ENCODE measurements at places on chromosomes 6 and 20.

GRCh38 chr6:113873043-113873667, 16.0 kb downstream of the MARCKS start:
- DNase-seq, result no peak

DNA sequence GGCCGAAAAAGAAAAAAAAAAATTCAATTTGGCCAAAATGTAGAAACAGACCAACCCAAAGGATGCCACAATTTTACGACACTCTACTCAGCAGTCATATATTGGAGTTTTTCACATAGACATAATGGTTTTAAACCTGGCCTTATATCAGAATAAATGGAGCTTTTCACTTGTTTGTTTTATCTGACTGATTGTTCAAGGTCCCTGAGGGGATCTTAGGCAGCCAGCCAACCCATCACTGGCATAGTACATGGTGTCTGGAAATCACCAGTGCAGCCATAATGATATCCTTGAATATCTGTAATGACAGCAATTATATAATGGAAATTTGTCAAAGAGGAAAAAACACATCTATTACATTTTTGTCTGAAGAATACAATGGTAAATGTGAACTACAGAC, 96.9 kb downstream of the PRSS35 start:
- no peak for DNase-seq

- no peak for DNase-seq
These were observed 28.7 kb downstream of the OLIG3 start for GRCh38 chr6:137465378-137466009.

DNA sequence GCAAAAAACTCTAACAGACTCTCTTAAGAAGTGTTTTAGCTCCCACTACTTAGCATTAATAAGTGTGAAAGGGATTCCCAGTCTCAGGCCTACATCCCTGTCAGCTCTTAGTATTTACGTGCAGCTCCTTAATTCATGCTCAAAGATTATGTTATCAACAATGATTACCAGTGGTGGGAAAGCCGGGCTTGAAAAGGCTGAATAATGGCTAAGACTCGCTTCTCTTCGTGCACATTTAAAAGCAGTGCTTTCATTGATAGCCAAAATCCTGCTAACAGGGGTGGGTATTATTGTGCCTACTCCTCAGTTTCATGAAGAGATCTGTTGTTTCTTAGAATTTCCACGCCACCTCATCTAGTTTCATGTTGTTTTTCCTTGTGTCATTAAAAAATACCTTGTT, 518.8 kb downstream of the GRIK2 start:
- DNase-seq, result no peak

DNA sequence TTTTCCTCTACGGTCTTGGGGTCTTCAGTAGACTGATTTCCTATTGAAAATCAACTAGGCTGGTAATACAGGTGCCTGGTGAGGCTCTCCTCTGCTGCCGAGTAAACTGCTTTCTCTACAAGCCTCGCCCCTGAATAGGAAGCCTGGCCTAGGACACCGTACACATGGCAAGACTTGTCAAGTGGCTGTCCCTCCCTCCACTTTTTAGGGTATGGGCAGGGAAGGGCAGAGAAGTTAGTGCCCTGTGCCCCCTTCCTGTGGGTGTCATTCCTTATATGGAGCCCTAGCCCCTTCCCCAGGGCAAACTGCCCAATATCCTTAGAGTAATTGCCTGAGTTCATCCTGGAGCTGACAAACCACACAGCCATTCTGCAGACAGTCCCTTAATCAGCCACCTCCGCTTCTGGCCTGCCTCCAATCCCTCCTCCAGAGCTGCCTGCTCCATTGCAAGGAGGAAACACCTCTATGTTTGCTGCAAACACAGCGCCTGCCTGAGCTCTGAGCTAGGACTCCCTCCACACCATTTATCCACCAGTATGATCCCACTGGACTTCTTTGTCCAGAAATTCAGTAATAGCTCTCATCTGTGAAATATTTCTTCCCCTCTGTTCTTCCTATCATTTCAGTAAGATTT, 93.1 kb downstream of the CHD6 start:
- DNase-seq, result no peak

GRCh38 chr6:166520905-166521834, 65.3 kb downstream of the RAMACL start:
- no peak for DNase-seq

DNA sequence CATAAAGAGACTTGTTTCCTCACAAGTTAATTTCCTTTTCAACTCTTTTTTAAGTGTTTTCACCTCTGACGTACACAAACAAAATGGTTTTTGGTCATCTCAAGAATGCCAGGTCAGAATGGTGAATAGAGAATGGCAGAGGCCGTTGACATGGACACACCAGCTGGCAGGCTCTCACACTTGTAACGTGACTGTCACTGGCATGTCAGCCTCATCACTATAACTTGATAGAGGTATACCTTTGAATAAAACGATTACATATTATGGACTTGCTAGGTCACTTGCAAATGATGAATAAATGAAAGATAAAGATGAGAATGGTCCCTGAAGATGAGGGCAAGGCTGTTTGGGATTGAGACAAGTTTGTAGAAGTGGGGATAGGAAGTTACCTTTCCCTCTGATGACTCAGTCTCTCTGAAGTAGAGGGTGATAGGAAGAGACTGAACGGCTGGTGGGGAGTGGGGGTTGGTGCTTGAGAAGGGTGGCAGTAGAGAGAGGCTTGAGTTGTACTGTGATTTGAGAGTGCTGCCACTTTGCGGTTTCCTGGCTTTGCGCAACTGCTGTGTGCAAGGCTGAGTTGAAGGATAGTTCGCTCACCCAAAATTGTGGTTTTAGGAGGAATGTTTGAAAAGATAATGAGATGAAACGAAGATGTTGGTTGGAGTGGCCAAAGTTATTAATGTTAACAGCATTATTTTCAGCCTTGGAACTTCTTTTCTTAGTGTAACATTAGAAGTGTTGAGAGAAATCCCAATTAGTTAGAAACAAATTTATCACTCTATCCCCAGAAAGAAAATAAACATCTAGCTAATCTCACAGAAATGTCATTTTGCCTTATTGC, 30.3 kb downstream of the TBPL1 start:
- DNase-seq, result no peak

GRCh38 chr6:147077251-147077650, 127.0 kb upstream of the STXBP5 start:
- no peak for DNase-seq

- no peak for DNase-seq
These were observed 44.9 kb upstream of the JAG1 start for GRCh38 chr20:10718661-10719060.

- no peak for DNase-seq
These were observed 538 bp downstream of the FERMT1 start for GRCh38 chr20:6122111-6122872.

GRCh38 chr20:1660246-1660645, 2.7 kb upstream of the SIRPG start:
- DNase-seq, result no peak

DNA sequence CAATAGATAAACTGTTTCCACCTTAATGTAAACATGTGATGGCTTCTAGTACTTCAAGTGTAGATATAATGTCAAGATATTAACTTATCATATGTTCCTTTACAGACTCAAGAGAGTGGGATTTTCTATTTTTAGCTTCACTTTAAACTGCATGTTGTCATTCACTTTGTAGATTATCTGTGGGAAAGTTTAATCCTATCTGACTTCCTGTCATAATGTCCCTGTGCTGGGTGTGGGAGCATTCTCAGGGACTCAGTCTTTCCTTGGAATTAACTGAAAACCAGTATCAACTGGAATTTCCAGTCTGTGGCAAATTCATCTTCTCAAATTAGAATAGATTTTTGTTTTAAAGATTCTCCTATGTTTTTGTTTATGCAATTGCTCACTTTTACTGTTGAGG, 226.1 kb upstream of the FERMT1 start:
- DNase-seq, result no peak

DNA sequence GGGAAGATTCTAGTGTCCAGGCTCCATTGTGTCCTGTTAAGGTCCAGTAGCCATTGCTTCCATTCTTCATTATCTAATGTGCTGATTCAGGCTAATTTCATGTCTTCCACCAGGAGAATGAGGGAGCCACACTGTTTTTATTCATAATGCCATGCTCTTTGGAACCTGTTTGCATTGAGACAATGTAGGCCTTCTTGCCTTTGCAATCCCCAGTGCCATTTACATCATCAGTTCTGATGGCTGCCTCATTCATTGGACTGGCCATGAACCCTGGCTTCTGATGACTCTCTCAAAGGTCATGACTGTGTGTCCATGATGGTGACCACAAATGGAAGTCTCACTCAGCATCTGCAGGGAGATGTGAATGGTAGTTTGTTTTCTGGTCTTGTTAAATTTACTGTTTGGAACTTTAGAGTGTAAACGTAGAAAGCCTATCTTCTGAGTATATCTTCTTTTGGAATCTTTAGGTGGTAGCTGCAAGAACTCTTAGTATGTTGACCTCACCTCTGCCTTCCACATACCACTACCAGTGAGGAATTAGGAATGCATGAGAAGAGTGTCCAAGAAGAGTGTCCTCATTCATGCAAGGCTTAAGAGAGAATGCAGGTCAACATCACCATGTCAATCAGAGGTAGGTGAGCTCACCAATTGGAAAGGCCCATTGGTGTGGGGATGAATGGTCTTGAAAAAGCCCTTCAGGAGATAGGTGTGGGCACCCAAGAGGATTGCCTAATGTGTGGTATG, 42.9 kb upstream of the ZFP64 start:
- DNase-seq, result no peak

GRCh38 chr6:100484474-100484873, 19.8 kb upstream of the SIM1 start:
- DNase-seq, result no peak

DNA sequence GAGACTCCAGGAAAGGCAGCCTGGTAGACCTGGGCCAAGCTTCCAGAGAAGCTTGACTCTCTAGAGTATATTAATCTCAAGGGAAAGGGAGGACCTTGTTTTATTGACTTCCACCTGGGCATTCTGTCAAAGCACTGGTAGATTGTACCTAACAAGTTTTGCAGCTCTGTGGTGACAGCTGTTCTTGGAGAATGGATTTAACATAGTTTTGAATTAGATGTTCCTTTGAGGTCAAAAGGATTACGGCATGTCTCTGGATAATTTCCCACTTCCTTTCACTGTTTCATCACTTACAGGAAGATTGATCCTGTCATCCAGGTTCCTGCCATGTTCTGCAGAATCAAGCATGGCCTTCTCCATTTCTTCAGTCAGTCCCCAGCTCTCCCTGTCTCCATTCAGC, 246.0 kb downstream of the PHACTR1 start:
- DNase-seq, result no peak

DNA sequence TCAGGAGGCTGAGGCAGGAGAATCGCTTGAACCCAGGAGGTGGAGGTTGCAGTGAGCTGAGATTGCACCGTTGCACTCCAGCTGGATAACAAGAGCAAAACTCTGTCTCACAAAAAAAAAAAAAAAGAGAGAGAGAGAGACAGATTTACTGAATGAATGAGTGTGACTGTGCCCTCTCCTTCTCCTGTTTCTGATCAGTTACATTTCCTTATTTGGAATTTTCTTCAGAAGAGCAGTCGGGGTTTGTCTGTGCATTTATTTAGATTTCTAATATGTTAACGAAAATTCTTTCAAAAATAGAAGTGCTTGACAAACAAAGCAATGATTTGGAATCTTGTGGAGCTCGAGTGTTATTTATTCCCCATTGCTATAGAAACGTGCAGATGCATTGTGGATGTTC, 6.4 kb upstream of the LRRN4 start:
- DNase-seq, result no peak

DNA sequence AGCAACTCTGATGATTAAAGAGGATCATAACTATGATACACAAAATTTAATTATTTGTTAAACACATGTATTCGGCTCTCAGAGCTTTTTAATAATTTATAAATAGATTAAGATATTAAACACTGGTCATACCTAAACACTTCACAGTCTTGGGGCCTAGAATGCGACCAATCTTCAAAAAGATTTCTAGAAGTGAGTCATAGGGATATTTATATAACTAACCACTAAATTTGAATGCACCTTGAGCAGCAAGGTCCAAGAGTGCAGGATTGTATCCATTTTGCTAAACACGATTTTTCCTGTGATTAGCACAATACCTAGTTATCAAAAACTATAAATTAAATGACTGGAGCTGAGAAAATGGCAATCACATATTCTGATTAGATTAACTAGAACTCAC, 709.3 kb downstream of the EPHA7 start:
- DNase-seq, result no peak

GRCh38 chr6:169263374-169263773, 9.7 kb upstream of the THBS2 start:
- no peak for DNase-seq

DNA sequence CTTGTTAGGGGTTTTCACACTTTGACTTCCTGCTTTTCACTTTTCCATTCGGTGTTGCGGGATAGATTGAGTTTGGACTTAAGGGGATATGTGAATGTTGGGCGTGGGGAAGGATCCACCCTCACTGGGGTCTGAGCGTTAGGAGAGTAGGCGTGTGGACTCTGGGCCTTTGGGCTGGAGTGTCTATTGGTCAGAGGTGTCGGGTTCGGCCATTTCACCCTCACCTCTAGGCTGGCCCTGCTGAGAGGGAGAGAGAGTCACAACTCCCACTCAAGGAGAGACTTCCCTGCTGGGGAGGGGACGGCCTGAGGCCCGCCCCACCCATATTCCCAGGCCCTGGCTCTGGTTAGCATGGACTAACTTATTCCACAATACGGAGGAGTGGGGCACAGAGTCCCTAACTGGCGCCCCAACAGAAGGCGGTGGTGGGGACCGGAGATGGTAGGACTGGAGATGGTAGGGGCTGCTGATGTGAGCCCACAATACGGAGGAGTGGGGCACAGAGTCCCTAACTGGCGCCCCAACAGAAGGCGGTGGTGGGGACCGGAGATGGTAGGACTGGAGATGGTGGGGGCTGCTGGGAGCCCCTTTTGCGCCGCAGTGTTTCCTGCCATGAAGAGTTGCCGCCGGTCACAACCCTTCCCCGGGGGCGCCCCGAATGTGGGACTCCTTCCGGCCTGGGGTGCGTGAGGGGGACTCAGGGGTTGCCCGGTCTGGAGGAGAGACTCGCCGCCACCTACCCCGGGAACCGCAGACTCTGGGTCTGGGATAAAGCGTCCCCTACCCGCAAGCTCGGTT, 1.4 kb upstream of the PTPRA start:
- DNase-seq, result peak; percentile 31

- no peak for DNase-seq
These were observed 40.7 kb downstream of the SRC start for GRCh38 chr20:37386505-37387251.

DNA sequence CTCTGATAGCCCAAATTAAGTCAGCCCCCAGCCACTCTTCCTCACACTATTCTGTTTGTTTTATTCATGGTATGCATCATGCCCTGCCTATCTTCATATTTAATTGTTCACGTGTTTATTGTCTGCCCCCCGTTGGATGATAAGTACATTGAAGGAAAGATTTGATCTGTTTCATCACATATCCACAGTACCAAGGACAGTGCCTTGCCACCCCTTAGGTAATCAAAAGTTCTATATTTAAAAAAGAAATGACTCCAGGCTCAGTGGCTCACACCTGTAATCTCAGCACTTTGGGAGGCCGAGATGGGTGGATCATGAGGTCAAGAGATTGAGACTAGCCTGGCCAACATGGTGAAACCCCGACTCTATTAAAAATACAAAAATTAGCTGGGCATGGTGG, 10.2 kb upstream of the RIN2 start:
- DNase-seq, result no peak

All from right kidney (tissue), 9 donors.